ENCODE measurements at places on chromosomes 6 and 20. TPM values are rescaled to one million over a fixed set of nuclear protein-coding genes. Genes with fewer than 3 reads are reported as not detected.

Gene VSX1
- not detected for total RNA-seq

Gene MLIP
- 0.53 TPM for total RNA-seq

Gene SLC22A7
- total RNA-seq, result not detected

Gene MUC22
- total RNA-seq, result under 0.01 TPM

Gene L3MBTL3
- 7.3 TPM for total RNA-seq

Gene RIMS1
- under 0.01 TPM for total RNA-seq

Gene POPDC3
- 1.4 TPM for total RNA-seq

Gene RNF217
- total RNA-seq, result 16.3 TPM

Gene BPIFA1
- total RNA-seq, result not detected

Gene TP53INP2
- total RNA-seq, result 0.53 TPM

Gene ZNF311
- total RNA-seq, result 3.8 TPM

Gene CLVS2
- total RNA-seq, result not detected

Gene LRRC1
- total RNA-seq, result 22.9 TPM
